ENCODE measurements at places on chromosomes 13 and 19.

- DNase-seq = no peak
These were observed 7.7 kb downstream of the NDUFA11 start for GRCh38 chr19:5895890-5896289.

DNA sequence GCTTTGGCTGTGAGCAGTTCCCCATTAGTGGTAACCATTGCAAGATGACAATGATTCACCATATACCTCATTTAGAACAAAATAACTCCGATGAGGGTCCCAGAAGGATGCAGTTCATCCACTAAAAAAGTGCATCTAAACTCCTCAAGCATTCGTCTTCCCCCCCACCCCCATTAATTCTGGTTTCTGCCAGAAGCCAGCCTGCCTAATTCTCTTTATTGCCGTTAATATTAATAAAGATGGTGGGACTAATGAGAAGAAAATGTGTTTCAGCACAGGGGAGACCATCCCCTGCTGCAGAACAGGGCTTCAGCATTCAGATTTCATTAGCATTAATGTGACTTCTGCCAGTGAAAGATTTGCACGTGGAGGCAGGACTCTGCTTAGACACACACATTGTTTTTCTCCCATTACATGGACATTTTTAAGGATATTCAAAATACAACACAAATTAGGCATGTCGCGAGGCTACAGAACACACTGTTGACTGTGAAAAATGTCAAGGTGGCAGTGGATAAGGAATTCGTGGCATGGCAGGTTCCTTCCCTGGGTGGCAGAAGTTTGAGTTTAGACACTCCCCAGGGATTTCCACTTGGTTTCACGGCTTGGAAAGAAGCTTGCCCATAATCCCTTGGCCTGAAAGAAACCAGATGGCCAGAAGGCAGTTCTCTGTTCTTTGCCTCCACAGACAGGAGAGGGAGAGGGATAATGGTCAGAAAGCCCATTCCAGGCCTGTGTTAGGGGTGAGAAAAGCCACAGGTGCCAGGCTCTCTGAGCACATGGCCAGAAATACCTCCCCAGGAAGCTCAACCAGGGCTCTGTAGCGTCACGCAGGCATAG, 236.5 kb downstream of the FOXO1 start:
- no peak for DNase-seq

DNA sequence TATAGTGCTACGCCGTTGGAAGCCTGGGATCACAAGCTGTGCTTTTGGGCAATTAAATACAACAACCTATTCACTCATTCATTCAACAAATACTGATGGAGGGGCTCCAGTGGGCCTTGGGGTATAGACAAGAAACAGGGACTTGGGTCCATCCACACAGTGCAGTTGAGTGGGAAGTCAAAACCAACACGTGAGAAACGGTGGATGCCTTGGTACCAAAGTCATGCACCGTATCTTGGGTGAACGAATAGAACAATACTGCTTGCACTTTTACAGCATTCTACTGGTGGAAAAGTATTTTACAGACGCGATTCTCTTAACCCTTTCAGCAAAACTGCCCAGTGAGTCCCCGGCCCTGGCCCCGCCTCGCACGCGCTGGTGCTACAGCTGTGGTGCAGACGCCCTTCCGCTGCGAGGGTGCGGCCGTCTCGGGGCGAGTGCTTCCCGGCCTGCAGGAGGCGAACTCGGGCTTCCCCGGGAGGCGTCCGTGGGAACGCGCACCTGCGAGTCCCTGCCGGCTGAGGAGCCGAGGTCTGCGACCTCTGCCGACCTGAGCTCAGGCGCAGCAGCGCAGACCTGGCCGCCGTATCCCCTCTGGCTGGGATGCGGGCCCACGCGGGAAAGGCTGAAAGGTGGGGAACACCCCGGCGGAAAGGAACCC, 8.3 kb downstream of the TNFRSF19 start:
- DNase-seq = peak; percentile 53

GRCh38 chr19:570937-571565, 1.3 kb upstream of the BSG start:
- DNase-seq = no peak

Measured in GM19239 (cell line).